ENCODE measurements at places on chromosomes 7 and 10.

DNA sequence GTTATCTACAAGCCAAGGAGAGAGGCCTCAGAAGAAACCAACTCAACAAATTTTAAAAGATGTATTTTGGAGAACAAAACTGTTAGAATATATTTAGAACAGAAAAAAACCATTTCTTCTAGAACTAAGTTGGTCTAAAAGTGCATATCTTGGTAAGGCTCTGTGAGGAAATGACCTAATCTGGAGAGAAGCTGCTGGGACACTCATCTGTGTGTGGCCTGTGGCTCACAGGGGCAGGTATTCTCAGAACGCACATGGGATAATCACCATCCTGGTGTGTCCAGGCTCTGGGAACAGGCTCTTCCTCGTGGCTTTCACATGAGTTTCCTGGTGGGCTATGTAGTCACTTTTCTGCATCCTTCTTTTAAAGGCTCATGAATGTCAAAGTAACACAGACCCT lies 38.1 kb upstream of the PRSS1 start:
- no peak for DNase-seq

DNA sequence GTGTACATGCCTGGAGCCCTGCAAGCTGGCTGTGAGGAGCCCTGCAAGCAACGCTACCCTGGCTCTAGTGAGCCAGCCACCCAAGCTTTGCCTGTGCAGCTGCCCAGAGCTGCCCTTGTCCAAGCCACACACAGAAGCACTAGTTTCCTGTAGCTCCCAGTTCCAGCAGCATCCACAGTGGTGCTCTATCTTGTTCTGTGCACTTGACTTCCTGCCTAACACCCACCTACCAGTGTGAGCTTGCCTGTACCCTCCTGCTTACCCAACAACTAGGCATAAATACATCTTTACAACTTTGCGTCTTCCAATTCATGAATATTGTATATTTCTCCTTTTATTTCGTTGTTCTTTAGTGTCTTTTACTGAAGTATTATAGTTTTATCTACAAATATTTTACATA lies 32.2 kb upstream of the ZNF518A start:
- no peak for DNase-seq

GRCh38 chr10:71984809-71985388 lies 20.7 kb downstream of the CHST3 start:
- DNase-seq: no peak

DNA sequence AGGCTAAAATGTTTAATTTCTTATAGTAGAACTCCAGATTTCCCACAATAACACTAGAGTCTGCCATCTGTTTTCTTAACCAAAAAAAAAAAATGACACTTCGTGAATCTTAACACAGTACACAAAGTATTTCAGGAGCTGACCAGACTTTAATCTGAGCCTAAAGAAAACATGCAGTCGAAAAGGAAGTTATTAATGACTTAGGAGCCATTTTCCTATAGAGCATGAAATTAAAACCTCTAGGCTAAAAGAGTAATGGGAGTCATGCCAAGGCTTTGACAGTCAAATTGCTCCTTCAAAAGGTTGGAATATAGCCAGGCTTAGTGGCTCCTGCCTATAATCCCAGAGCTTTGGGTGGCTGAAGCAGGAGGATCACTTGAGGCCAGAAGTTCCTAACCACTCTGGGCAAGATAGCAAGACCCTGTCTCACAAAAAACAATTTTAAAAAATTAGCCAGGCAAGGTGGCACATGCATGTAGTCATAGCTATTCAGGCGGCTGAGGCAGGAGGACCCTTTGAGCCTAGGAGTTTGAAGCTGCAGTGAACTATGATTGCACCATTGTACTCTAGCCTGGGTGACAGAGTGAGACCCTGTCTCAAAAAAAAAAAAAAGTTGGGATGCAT lies 13.6 kb downstream of the MICU1 start:
- DNase-seq: peak; percentile 48

DNA sequence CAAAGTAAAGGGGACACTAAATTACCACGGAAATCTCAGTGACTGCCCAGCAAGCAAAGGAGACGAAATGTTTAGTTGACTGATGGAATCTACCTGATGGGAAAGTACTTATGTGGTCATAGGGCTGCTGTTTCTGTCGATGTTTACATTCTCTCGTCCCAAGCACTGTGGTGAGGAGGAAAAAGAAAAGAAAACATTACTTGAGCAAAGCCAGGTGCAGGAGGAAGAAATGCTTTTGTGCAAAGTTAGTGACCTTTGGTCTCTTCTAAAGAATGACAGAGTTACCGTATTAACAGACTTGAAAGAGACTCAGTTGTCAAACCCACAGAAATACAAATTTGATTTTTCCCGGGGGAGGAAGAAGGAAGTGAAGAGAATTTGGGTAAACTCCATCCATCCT lies 43.3 kb upstream of the FMC1 start:
- no peak for DNase-seq

GRCh38 chr7:139304517-139304916 lies 36.6 kb upstream of the FMC1 start:
- DNase-seq: no peak

DNA sequence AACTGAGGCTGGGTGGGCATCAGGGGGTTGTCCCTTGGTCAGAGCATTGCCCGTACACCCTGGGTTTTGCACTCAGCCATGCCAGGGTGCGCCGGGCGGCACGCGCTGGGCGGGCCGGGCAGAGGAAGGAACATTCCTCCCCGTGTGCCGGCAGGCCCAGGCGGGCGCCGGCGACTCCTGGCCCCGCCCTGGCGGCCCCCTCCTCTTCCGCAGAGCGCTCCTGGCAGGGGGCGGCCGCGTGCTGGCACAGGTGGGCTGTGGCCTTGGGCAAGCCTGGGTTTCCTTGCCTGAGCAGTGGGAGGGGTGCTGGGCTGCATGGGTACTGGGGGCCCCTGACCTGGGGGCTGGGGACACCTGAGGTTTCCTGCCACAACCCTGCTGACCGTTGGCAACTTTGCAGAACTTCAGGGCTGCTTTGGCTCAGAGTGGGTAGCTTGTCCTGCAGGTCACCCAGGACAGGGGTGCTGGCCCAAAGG lies 3.9 kb downstream of the LFNG start:
- no peak for DNase-seq

- DNase-seq: no peak
Observed at GRCh38 chr10:96290368-96291133, 13.7 kb upstream of the DNTT start.

- peak; percentile 25 for DNase-seq
Observed at GRCh38 chr10:86348321-86349210, 18.0 kb downstream of the GRID1 start.

DNA sequence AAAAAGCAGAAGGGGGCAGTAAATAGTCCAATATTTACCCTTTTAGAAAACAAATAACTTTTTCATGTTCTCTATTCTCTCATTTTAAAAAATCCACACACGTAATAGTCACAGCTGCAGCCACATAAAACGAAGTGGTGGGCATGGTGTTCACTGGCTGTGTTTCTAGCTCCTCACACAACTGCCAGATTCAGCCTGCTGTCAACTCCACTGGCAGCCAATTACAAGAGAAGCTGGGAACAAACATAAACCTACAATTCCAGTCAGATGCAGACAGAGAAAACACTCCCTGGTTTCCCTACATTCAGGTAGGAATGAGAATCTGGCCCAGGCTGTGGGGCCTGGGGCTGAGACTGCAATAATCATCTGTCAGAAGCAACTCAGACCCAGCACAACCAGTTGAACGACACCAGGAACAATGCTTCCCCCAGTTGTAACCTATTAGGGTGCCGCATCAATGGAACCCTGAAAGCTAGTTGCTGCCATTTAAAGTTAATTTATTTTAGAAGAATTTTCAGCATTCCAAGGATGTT lies 29.1 kb downstream of the ERCC6 start:
- no peak for DNase-seq

DNA sequence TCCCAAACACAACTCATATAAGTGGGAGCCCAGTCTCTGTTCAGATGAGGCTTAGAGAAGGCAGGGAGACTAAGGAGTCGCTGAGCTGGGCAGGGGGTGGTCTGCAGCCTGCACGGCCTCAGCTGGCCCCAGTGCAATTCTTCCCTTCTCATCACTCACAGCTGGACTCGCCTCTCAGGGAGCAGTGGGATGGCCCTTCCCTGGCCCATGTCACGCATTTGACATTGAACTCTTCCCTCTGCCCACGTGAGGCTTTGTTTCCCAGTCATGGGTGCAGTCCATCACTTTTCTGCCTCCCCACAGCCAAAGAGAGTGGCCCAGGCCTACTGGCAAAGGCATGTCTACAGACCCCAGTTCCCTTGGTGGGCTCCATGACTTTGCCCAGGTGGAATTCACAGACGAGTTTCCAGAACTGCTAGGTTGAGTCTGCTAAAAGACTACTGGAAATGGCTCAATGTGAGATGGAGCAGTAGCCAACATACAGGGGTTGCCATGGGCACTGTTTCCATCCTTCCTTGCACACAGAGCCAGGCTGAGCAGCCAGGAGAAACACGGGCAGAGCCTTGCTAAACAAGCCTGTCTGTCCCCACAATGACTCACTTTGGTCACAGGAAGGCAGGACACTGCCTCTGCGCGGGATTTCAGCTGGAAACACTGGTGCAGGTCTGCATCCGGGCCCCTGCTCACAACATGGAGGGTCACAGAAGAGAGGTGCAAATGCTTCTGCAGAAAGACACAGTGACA lies 90.1 kb downstream of the OAT start:
- DNase-seq: no peak

DNA sequence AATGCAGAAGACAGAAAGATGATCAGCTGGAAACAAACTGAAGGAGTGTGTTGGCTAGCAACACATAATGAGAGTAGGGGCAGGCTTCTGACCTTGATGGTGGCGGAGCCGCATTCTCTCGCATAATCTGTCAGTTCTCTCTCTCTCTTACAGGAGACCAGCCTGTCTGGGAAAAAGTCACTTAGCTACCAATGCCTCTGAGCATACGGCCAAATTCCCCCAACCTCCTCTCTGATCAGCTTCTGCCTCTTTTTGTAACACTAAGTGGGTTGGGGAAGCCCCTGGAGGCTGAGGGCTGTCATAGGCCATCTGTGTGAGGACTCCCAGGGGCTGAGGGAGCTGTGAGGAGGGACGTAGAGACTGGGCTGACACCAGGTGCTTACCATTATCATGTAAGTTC lies 104.6 kb downstream of the HIPK2 start:
- no peak for DNase-seq

DNA sequence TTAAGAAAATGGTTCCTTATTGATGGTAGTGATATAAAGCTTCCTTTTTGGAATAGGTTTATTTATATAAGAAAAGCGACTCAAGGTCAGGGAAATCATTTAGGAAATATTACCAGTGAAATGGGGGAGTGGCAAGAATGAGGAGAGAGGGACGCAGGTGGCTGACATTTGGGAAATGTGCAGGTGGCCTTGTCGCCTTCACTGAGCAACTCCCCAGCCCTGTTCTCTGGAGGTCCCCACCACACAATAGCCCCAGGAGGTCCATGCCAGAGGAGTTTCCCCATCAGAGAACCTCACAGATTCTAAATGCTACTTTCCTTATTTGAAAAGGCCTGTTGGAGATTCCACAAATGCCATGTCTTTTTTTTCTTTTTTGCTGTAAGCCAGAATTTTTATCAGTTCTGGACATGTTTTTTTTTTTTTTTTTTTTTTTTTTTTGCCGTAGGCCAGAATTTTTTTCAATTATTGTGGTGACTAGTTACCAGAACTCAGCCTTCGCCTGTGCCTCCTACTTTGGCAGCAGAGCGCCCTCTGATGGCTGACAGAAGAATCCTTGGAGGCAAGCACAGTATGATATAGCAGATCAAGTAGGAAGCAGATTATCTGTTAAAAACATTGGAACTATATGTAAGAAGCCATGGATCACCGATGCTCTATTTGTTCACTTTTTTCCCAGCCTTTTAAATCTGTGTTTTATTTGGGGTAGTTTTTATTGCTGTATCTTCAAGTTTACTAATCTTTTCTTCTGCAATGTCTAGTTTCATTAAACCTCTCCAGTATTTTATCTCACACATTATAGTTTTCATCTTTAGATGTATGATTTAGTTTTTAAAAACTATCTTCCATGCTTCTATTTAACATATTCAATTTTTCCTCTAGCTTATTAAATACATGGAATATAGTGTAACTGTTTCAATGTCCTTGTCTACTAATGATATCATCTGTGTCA lies 18.6 kb downstream of the OPALIN start:
- DNase-seq: peak; percentile 49

- DNase-seq: no peak
Observed at GRCh38 chr10:2145491-2145890, 408.2 kb upstream of the ADARB2 start.

GRCh38 chr10:132229834-132230556 lies 43.2 kb downstream of the DPYSL4 start:
- peak; percentile 45 for DNase-seq

DNA sequence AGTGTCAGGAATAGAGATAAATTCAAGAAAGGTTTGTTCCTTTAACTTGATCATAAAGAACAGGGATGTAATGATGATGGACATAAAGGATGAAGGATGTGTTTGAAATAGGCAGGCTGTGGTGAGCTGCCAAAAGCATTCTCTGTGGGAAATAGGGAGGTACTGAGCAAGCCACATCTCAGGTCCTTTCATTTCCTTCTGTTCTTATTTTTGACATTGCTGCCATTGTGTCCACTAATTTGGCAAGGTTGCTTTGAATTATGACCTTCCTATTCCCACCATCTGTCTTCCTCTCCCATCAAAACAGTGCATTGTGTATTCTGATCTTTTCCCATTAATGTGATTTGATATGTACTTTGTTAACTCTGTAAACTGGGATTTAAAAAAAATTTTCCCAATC lies 9.4 kb downstream of the SCRN1 start:
- peak; percentile 96 for DNase-seq

- no peak for DNase-seq
Observed at GRCh38 chr7:27575613-27576012, 87.1 kb downstream of the HIBADH start.

GRCh38 chr7:140564643-140565042 lies 76.0 kb downstream of the DENND2A start:
- no peak for DNase-seq

- no peak for DNase-seq
Observed at GRCh38 chr7:132560825-132561529, 15.3 kb downstream of the PLXNA4 start.

DNA sequence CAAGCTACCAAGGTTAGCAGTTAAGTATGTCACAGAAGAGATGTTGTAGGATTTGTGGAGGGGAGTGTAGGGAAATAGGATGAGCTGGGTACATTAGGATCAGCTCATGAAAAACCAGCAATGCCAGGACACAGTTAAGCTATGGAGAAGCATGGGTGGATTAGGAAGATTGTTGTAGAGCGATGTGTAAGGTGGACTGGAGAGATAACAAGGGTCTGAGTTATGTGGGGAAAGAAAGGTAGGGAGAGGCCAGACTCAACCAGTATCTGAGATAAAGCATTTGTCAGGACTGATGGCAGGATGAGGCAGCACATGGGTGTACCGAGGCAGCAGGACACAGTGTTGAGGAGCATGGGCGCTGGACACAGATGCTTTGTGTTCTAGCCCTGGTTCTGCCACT lies 85.4 kb upstream of the PRR15 start:
- no peak for DNase-seq
